ENCODE measurements at places on chromosomes 7 and 10. TPM values are rescaled to one million over a fixed set of nuclear protein-coding genes. Genes with fewer than 3 reads are reported as not detected.

The TMEM176A gene
- 513 TPM for polyA plus RNA-seq

DNA sequence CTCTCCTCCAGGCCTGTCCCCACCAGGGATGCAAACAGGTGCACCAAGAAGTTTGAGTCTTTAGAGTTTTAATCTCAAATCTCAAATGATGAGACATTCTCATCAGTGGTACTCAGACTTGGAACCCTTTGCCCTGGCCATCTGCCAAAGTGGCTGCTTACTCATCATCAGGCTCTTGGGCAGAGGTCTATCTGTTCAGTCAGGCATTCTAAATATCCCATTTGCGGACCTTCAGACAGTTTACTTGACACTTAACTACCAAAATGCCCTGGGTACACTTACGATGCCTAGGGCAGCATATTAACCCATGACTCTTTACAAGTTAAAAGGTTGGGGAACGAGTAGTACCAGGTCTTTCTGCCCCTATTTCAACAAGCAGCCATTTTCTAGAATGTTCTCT is 61.2 kb upstream of the YAE1 start:
- DNase-seq, result no peak

DNA sequence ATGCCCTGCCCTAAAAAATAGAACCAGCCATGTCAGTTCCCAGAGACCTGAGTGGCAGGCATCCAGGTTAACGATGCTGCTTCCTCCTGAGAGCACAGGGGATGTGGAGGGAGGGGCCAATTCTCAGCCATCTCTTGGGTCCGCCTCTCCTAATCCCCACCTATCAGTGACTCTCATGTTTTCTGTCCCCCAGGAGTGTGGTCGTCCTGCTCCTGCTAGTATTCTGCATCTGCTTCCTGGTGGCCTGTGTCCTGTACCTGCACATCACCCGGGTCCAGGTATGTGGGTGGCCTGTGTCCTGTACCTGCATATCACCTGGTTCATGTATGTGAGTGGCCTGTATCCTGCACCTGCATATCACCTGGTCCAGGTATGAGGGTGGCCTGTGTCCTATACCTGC is 105.3 kb downstream of the ADCY1 start:
- no peak for DNase-seq

DNA sequence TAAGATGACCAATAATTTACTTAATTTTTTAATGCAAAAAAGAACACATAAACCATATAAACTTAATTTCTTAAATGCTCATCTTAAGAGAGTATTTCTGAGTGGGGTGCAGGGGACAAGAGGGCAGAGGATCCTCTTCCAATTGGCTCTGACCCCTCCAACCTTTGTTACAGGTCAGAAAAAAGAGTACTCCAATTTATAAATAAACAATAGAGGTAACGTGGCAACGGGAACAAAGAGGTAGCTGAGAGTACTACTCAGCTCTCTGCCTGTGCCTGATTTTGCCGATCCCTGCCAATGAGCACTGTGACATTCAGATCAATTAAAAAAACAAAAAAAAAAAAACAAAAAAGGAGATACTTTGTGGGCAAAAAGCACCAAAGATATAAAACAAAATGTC is 307.9 kb downstream of the PARD3 start:
- DNase-seq, result no peak

GRCh38 chr10:17883621-17884020 is 68.1 kb upstream of the SLC39A12 start:
- no peak for DNase-seq
